ENCODE measurements at places on chromosomes 2 and 18.

DNA sequence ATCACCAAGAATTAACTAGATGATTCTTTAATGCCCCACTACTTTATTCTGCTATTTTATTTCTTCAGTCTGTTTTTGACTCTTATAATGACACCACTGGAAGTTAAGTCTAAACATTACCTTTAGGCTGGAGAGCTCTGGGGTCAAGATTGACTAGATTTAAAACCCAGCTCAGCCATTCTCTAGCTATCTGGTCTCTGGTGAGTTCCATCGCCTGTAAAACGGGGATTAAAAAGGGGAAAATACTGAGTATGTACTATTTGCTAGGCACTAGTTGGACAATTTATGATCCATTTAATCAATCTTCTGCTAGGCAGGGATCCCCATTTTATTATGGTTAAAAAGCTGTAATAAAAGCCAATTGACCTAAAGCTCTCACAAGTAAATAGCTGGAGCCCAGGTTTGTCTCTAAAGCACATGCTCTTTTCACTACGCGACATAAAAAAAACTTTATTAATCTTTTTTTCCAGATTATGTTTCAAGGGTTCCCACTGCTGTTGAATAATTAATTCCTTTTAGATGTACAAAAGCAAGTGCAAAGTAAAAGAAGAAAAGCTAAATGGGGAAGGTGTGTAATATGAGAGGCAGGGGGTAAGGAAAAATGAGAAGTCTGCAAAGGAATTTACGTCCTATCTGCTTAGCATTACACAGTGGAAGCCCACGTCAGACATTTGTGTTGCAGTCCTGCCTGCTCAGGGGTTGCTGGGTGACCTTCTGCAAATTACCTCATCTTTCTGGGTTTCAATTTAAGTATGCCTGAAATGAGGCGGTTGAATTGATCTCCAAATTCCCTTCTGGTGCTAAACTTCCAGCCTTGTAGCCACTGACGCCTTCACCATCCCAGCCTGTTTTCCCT, 918 bp upstream of the NABP1 start:
- no peak for DNase-seq

DNA sequence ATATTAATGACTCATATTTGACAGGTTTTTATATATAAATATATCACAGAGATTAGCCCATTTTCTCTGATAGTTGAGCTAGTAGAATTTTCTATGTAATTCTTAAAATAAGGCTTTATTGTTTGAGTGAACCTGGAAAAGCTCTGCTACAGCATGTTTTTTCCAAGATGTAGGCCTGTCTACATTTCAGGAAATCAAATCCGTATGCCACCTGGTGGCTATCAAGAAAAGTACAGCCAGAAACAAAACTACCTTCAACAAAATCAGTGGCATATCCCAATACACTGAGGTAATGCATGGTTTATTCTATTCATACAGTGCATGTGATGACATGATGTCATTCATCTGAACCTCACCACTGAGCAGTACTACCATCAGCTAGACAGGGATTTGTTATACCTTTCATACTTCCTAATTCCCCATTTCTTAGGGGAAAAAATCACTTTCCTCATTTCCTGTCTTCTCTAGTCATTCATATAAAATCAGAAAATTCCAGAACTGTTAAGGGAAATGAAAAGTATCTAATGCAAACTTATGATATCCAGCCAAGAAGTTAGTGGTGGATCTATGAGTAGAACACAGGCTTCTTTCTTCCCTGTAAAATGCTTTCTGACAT, 310.4 kb upstream of the SYT4 start:
- peak; percentile 40 for DNase-seq

- DNase-seq, result no peak
Measured at GRCh38 chr18:24924066-24924716, 427.8 kb downstream of the ZNF521 start.

DNA sequence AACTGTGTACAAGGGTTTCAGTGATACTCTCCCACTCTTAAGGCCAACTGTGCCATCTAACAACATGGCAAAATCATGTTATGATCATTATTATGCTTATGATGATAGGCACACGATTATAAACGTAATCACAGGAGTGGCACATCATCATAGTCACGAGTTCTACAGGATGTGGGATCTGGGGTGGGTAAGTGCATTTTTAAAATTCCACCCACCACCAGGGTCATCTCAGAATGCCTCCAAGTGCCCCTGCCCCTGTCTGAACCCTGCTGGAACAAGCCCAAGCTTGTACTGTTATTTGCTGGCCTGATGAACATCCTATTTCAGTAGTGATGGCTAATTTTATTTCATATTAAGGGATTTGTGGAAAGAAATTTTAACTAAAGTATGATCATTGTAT, 117.8 kb downstream of the PTPRM start:
- no peak for DNase-seq

Data from NCI-H2081 (cell line).